ENCODE measurements at places on chromosomes 11 and 22. TPM values are rescaled to one million over a fixed set of nuclear protein-coding genes. Genes with fewer than 3 reads are reported as not detected.

LSP1 gene
- 5.2 TPM for polyA plus RNA-seq

DNA sequence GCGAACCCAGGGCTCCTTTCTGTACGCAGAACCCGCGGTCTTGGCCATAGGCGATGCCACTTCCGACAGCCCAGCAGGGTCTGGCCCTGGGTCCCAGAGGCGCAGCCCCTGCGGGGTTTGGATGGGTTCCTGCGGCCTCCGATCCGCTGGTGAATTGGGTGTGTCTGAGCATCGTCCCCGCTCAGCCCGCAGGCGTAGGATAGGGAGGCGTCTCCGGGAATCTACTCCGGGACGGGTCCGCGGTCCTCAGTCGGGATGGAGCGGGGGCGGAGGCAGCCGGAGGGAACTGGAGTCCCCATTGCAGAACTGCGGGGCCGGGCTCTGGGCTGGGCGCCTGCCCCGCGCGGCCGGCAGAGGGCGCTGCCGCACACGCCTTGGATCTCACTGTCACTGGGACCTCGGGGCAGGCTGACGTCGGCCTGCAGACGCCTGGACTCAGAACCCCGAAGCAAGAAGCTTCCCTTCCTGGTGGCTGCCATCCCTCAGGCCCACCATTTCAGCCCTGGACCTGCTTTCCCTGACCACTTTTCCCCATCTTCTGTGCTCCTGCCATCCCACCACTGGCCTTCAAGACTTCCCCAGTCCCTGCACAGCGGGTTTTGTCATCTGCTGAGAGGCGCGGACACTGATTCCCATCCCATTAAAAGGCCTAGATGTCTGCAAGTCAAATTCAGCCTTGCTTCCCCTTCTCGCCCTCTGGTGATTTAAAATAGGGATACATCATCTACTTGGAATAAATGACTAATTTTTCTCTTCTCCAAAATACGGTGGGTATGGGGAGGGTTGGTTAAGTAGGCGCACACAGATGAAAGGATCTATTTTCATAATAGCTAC, 38.3 kb upstream of the CREB3L1 start:
- DNase-seq = no peak

NTM gene
- polyA plus RNA-seq = 44.1 TPM

USH1C gene
- 47.2 TPM for polyA plus RNA-seq

ZNF214 gene
- 11.0 TPM for polyA plus RNA-seq

- DNase-seq = no peak
Measured at GRCh38 chr11:26901162-26901561, 92.8 kb upstream of the FIBIN start.

- DNase-seq = no peak
Measured at GRCh38 chr22:32631507-32632255, 157.1 kb downstream of the FBXO7 start.

PARVA gene
- 120 TPM for polyA plus RNA-seq

- DNase-seq = no peak
Measured at GRCh38 chr22:30968015-30968923, at the start of gene MORC2. Gene MORC2, minus strand, starts transcription at chr22:30968774. Its CDS starts 885 bp downstream, at chr22:30967889.

DNA sequence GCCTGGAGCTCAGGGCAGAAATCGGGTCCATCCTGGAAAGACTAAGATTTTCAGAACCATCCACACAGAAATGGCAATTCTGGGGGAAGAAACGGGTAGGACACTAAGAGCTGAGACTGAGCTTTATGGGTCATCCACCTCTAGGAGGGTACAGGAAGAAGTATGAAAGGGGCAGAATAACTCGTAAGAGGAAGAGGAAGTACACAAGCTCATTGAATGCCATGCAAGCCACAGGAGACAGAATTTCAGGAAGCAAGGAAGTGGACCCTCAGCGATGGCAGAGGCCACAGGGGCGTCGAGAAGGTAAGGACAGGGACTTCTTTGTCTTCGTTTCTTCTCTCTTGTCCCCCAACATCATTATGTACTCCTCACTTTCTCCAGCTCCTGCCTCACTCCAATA, 169.6 kb downstream of the MAML2 start:
- no peak for DNase-seq

DNA sequence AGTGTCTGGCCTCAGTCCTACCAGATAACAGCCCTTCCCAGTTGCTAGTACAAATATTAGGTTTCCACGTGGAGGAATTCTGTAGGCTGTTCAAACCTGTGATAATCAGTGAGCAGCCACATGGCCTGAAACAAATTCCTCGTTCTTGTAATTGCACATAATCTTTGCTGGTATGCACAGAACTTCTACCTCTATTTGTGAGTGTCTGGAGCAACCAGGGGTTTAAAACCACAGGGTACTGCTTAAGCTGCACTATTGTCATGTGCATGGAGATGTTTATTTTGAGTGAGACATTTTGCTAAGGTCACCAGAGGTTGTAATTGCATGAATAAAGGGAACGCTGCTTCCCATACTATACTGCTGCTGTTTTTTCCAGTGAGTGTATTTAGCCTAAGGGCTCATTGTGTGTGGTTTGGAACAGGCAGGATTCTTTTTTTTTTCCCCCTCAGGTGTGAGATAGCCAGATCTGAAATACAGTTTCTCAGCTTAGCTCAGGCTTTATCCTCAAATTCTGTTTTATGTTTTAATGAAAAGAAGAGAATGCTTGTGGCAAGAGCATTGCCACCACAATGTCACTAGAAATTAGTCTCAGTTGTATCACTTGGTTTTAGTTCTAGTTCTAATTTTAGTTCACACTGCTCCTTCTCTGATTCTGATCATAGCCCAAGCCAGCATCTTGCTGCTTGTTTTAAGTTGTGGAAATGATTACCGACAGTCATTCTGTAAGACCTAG, 60.5 kb downstream of the CYB5R2 start:
- DNase-seq = no peak

DNA sequence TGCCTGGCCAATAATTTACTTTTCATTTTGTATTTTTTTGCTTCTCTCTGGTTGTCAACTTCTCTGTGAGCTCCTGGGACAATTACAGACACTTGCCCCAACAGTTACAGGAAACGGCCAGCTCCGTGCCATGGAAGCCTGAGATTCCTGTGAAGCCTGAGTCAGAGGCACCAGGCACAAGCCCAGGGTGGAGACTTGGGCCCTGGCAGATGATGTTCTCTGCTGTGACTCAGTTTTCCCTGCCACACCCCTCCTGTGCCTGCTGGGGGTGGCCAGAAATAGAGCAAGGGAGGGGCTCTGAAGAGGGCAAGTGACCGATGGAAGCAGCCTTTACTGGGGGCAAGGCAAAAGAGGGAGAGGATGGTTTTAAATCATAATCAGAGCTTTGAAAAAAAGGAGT, 4.9 kb downstream of the ATP5MGL start:
- DNase-seq = no peak

ARHGAP42 gene
- polyA plus RNA-seq = 22.3 TPM

GRCh38 chr11:59403546-59403945, 22.7 kb downstream of the OR5A2 start:
- no peak for DNase-seq

DNA sequence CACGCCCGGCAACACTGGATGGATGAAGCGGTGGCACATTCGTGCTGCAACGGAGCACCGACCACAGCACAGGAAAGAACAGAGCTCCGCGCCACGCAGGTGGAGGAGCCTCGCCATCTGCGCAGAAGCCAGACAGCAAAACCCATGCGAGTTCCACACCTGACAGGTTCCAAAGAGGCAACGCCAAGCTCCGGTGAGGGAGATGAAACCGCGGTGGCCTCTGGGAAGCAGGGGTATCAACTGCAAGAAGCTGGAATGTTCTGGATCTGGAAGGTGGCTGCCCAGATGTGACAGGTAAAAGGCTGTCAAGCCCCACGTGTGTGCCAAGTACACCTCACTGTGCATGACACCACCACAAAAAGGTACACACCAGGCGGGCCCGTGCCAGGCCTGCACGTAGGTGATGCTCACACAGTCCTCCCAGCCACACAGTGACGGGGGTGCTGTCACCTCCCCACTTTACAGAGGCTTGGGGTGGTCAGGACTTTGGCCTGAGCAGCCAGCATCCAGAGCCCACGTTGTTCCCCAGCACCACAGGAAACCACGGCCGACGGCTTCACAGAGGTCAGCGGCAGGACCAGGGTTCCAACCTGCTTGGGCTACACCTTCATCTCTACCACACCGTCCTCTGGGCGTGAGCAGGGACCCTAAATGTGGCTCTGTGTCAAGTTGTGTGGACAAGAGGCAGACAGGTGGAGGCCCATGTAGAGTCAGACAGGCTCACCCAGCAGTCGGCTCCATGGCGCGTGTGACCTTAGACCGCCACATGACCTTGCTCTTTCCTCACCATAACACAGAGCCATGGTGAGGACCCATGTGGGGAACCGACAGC, 19.7 kb upstream of the EFCAB6 start:
- DNase-seq = no peak

- DNase-seq = no peak
Measured at GRCh38 chr11:2649400-2649799, 50.4 kb downstream of the KCNQ1OT1 start.

- no peak for DNase-seq
Measured at GRCh38 chr11:3203221-3204043, 15.2 kb downstream of the MRGPRG start.

- no peak for DNase-seq
Measured at GRCh38 chr11:9530020-9530621, 43.3 kb upstream of the WEE1 start.

LMO2 gene
- 34.4 TPM for polyA plus RNA-seq

GRCh38 chr11:96113193-96113681, 189.3 kb upstream of the MTMR2 start:
- DNase-seq = no peak

GRCh38 chr22:39185601-39186012, 33.1 kb upstream of the CBX7 start:
- DNase-seq = no peak

DNA sequence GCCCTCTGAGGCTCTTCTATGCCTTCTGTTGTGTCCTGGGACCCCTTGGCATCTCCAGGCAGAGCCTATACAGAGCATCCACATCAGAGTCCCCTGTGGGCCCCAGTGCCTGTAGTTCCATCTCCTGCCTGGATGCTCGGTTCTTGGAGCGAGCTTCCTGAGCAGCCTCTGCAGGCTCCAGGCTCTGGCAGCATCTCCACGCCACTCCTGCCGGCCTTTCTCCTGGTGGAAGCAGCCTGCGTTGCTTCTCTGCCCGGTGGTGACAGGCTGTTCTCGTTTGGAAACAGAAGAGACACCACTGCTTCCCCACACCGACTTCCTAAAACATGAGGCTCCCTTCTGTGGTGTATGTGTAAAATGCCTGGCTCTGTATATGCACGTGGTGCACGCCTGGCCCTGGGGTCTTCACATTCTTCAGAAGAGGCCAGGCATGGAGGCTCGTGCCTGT, 52.8 kb downstream of the BCR start:
- no peak for DNase-seq
